ENCODE measurements at places on chromosomes 2 and 18. TPM values are rescaled to one million over a fixed set of nuclear protein-coding genes. Genes with fewer than 3 reads are reported as not detected.

TUBB8B gene
- not detected for total RNA-seq

DNA sequence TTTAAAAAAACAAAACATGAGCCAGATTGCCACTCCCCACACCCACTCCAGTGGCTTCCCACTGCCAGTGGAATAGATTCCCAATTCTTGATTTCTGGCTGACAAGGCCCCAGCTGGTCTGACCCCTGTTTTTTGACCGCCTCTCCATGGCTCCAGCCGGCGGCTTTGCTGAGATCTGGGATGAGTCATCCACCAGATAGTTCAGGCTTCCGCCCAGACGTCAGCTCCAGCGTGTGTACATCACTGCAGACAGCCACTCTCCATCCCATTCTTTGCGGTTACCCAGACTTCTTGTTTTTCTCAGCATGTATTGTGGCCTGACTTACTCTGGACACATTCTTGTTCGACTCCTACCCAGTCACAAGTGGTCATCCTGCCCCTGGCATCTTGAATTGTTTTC is 227.9 kb downstream of the GBX2 start:
- no peak for DNase-seq
- no peak overlapping the region for H3K27ac ChIP-seq
- H3K27me3 ChIP-seq, result no peaks in the 10 kb centered on the region
- no peaks in the 10 kb centered on the region for H3K4me1 ChIP-seq

DNA sequence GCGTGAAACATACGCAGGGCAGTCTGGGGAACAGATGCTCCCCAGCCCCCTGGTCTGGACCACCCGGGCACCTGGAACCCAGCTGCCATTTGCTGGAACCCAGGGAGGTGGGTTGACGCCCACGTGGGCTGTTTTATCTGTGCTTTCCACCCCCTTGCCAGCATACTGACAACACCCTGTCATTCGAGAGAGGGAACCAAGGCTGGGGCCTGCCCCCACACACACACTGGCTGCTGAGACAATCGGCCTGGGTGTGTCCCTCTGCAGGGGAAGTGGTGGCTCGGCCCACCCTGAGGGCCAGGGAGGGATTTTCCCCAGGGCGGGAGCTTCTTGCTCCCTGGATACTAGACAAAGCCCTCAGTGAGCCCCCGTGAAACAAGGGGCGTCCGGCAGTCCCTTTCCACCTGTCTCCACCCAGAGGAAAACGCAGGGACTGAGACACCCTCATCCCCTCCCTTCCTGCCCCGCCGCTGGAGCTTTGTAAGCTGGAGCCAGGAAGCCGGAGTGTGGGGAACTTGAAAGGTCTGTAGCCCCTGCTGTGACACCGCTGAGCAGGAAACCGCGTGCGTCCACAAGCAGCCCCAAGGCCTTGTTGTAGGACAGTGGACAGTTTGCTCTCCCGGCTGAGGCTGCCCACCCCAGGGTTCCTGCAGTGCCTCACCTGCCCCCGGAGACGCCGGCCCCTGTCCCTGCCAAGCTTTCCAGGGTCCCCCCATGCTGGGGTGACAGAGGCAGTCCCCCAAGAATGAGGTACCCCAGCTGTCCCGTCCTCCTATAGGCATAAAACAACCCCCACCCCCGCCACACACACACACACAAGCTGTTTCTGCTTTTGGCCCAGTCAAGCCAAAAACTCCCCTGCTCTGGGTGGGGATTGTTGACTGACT is 14.1 kb upstream of the KLF11 start:
- H3K4me3 ChIP-seq, result peak overlapping the region; percentile 65
- peak overlapping the region; percentile 79 for H3K27ac ChIP-seq
- no peaks in the 10 kb centered on the region for H3K36me3 ChIP-seq
- peaks cover 38% of the 10 kb centered on the region for H3K4me1 ChIP-seq
- peak; percentile 77 for DNase-seq
- H3K27me3 ChIP-seq, result no peaks in the 10 kb centered on the region

CFAP221 gene
- total RNA-seq, result not detected

ANKRD53 gene
- total RNA-seq, result not detected

Data from activated CD4-positive, alpha-beta memory T cell treated with anti-CD3 and anti-CD28 coated beads, Interleukin-2, amount 10 ng/mL, durations not matched to agents 7 days and 5 days (primary cell).